ENCODE measurements at places on chromosomes 7 and 10.

DNA sequence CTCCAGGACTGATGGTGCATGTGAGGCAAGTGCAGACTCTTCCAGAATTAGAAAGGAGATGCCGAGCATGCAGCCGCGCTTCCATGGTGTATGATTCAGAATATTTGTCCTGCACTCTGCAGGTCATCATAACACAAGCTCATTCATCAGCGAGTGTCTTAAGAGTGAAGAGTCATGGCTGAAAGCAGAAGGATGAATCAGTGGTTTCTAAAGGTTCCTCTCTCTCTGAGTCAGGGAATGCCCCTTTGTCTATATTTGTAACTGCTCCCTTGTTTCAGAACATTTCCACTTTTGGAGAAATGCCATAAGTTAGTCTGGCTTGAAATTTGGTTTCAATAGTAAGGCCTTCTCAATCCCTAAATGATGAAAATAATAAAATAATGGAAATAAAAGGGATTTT is 52.3 kb downstream of the HECW1 start:
- no peak for DNase-seq

GRCh38 chr7:128867842-128868623 is 5.4 kb downstream of the ATP6V1F start:
- DNase-seq, result no peak

DNA sequence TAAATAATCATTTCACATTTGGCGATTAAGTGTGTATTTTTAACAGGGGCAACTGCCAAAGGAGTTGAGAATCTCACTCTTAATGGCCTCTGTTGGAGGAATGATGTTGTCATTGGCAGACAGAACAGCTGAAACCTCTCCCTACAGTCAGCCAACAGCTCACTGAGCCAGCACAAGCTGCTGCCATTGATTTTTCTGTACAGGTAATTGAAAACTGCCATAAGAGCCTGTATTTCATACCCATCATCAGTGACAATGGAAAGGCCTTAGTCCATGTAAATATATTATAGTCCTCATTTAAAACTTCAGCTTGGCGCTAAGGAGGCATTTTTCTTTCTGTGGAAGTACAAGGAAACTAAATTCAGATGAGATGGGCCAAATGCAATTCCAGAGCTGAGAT is 28.1 kb upstream of the PTN start:
- DNase-seq, result peak; percentile 66

- no peak for DNase-seq
These were observed 183.7 kb upstream of the ANK3 start for GRCh38 chr10:60573336-60573735.

DNA sequence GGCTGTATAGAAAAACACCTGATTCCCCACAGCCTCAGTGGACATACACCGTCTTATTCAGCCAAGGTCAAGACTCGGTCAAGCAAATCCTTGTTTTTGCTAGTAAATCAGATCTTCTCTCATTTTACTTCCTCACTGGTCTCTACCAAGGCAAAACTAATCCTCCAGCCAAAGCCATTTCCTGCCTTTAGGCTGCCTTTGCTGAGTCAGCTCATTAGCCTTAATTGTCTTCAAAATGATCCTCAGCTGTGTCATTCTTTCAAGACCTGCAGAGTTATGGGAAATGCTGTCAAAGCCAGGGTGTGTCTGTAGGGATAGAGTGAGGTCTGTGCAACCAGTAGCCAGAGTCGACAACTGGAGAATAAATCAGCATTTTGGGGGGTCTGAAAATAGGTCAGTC is 107.2 kb upstream of the FAM180A start:
- no peak for DNase-seq

DNA sequence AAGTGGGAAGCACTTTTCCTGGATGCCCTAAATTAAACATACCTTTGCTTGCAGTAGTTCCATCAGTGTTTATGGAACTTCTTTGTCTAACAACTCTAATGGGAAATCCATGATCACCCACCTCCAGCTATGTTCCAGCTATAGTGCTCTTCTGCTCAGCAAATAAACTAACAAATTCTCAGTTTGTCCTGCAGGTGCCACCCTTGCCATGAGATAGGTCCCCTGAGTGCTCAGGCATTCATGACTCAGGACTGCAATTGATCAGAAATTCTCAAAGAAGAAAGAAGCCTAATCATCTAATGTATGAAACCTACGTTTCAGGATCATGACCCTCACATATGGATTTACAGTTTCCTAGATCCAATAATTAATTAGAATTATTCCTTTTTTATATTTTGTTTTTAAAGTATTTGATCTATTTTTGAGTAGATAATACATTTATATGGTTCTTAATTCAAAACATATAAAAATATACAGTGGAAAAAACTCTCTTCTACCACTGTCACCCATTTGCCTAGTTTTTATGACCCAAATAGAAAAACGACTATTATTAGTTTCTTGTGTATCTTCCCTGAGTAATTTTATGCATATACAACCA is 48.7 kb upstream of the DYNC1I1 start:
- peak; percentile 49 for DNase-seq

DNA sequence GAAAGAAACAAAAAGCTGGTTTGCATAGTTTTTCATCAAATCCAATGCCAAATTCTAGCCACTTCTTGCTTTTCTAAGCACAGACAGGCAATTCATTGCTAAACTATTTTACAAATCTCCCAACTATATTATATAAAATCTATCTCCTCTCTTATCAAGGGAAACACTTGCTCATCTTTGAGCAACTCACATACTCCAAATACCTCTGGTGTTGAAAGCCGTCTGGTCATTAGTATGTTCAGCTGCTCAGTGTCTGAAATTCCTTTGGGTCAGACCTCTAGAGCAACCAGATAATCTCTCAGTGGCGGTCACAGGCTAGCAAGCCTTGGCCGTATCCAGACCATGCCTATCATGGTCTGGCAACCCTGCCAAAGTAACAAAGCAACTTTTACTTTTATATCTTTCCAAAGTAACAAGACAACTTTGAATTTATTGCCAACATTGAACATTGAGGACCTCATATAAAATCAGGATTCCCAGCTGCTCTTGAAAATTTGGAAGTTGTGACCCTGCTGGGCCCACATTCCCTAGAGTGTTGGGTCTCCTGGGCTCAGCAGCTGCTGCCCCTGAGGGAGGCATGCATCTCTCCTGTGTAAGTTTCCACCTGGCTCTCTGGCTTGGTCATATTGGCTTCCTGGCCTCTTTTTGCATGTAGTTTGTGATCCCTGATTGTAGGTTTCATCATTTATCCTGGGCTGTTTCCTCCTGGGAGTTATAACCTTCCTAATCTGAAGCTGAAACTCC is 56.8 kb upstream of the LANCL2 start:
- DNase-seq, result no peak
